Hindlimb muscle (tissue), 1 donor: ENCODE measurements at places on chromosomes 1 and 21.

DNA sequence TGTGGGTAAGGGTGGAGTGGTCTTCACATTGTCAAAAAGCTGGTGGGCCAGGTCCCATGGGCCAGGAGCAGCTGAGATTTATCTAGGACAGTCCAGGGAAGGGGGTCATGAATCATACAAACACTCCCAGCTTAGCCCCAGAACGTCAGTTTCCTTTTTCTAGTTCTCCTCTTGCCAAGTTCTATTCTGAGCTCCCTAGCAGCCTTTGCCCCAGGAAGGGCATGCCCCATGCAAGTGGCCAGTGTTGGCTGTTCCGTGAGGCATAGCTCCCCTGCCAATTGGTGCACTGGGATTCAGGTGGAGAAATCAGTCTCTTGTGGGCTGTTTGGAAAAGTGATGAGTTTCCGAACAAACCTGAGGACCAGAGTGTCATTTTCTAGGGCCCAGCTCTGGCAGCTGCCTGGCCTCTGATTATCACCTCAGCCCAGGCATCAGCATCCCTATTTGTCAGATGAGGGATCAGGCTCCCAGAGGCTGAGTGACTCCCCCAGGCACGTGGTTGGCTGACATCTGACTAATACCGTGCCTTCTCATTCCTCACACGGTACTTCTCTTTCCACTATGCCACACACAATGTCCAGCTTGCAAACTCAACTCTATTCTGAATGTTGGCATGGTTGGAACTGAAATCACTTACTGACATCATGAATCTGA is 14.2 kb upstream of the MYOM3 start:
- DNase-seq, result no peak

GRCh38 chr21:41703857-41704501 is 62.9 kb downstream of the RIPK4 start:
- no peak for DNase-seq

GRCh38 chr21:31501926-31502325 is 157.6 kb upstream of the SOD1 start:
- no peak for DNase-seq

DNA sequence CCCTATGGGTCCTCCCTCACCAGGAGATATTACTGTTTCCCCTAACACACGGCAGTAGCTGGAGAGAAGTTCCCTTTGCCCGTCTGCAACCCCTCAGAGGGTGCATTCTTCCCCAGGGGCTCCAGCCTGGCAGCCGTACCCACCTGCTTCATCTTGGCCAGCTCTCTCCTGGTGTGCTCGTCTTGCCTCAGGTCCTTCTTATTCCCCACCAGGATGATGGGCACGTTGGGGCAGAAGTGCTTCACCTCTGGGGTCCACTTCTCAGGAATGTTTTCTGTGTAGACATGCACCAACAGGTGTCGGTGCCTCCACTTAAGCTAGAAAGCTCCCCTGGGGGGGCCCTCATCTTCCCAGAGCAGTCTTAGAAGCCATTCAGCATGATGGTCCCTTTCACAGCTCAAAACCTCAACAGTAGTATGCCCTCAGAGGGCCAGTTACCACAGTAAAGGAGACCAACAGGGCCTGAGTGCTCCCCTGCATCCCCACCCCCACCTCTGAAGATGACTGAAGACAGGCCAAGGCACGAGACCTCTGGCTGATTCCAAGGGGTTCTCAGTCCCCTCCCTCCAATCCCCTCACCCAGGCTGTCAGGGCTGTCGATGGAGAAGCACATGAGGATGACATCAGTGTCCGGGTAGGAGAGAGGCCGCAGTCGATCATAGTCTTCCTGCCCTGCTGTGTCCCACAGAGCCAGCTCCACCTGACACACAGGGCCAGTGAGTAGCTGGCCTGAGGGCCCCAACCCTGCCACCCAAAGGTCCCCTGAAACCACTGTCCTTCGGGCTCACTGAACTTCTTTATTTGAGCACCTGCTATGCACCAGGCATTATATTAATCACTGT is 4.3 kb downstream of the RHOC start:
- no peak for DNase-seq
